Keratinocyte (primary cell): ENCODE measurements at places on chromosomes 2 and 18. TPM values are rescaled to one million over a fixed set of nuclear protein-coding genes. Genes with fewer than 3 reads are reported as not detected.

DNA sequence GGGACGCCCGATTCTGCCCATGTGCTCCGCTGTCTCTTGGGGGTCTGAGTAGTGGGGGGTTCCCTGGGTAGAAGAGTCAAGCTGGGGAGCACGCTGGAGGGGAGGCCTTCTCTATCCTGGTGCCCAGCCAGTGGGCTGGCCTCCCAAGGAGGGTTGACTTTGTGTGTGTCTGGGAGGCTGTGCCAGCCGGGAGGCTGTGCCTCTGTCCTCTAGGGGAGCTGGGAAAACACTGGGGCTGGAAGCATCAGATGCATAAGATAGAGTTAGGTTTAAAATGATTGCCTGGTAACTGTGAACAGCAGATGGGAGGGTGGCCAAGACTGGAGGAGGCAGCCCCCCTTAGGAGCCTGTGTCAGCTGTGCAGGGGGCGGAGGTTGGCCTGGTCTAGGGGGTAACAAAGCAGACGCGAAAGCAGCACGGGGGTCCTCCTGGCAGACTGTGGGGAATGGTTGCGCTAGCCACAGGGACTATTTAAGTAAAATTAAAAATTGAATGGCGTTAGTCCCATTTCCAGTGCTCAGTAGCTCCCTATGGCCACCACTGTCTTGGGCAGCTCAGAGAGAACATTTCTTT lies 1.3 kb downstream of the ING5 start:
- peak overlapping the region; percentile 58 for H3K27ac ChIP-seq
- H3K36me3 ChIP-seq = peaks cover 4% of the 10 kb centered on the region
- DNase-seq = no peak
- peak overlapping the region; percentile 85 for H3K4me3 ChIP-seq
- H3K27me3 ChIP-seq = no peaks in the 10 kb centered on the region

GRCh38 chr18:3704556-3705344 lies 254.8 kb downstream of the TGIF1 start:
- no peak overlapping the region for H3K27ac ChIP-seq
- no peak overlapping the region for H3K4me3 ChIP-seq
- no peak for DNase-seq
- H3K36me3 ChIP-seq = no peaks in the 10 kb centered on the region
- no peaks in the 10 kb centered on the region for H3K27me3 ChIP-seq

GRCh38 chr2:120133572-120134244 lies 89.5 kb downstream of the TMEM185B start:
- no peak overlapping the region for H3K4me3 ChIP-seq
- peak overlapping the region; percentile 37 for H3K27ac ChIP-seq
- no peak for DNase-seq
- no peaks in the 10 kb centered on the region for H3K36me3 ChIP-seq
- H3K4me1 ChIP-seq = peaks cover 17% of the 10 kb centered on the region

DNA sequence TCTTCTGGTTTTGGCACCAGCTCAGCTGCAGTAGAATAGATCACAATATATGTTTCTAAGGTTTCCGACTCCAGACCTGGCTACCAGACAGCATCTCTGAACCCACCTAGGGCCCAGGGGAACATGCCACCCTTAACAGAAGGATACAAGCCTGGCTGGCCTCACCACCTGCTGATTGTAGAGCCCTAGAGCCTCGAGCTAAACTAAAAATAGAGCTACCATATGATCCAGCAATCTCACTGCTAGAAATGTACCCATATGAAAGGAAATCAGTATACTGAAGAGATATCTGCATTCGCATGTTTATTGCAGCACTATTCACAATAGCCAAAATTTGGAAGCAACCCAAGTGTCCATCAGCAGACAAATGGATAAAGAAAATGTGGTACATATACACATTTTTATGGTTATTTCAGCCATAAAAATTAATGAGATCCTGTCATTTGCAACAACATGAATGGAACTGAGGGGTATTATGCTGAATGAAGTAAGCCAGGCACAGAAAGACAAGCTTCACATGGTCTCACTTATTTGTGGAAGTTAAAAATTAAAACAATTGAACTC lies 242.4 kb upstream of the SLC39A10 start:
- no peak overlapping the region for H3K27ac ChIP-seq
- H3K4me3 ChIP-seq = no peak overlapping the region
- no peaks in the 10 kb centered on the region for H3K36me3 ChIP-seq
- no peaks in the 10 kb centered on the region for H3K4me1 ChIP-seq

- no peaks in the 10 kb centered on the region for H3K36me3 ChIP-seq
- no peak for DNase-seq
- no peak overlapping the region for H3K27ac ChIP-seq
- H3K4me1 ChIP-seq = peaks cover 5% of the 10 kb centered on the region
- no peak overlapping the region for H3K4me3 ChIP-seq
These were observed 95.9 kb downstream of the KCNF1 start for GRCh38 chr2:11007331-11008264.

GRCh38 chr2:84338069-84338468 lies 121.0 kb downstream of the SUCLG1 start:
- H3K36me3 ChIP-seq = no peaks in the 10 kb centered on the region
- DNase-seq = no peak
- no peaks in the 10 kb centered on the region for H3K27me3 ChIP-seq
- H3K4me1 ChIP-seq = no peaks in the 10 kb centered on the region

DNA sequence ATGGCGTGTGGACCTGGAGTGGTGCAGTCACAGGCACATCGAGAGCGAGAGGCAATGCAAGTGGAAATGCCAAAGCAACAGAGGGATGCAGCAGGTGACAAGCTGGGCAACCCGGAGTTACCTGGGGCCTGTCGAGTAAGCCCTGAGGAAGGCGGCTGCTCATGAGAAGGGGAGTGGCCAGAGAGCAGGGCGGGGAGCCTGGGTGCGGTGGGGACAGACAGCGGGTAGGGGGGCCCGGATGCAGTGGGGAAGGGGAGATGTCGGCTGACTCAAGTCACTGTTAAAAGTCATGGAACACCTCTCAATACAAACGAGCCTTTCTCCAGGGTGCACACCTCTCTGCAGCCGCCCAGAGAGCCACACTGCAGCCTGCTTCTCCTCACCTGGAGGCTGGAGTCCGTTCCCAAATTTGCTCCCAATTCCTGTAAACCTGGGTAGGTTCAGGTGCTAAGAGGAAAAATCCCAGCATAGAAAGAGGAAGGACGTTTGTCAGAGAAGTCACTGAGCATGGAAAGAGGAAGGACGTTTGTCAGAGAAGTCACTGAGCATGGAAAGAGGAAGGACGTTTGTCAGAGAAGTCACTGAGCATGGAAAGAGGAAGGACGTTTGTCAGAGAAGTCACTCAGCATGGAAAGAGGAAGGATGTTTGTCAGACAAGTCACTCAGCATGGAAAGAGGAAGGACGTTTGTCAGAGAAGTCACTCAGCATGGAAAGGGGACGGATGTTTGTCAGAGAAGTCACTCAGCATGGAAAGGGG lies 71.7 kb upstream of the TWIST2 start:
- no peak overlapping the region for H3K27ac ChIP-seq
- H3K4me3 ChIP-seq = no peak overlapping the region
- DNase-seq = no peak
- no peaks in the 10 kb centered on the region for H3K4me1 ChIP-seq
- peaks cover 3% of the 10 kb centered on the region for H3K27me3 ChIP-seq

DNA sequence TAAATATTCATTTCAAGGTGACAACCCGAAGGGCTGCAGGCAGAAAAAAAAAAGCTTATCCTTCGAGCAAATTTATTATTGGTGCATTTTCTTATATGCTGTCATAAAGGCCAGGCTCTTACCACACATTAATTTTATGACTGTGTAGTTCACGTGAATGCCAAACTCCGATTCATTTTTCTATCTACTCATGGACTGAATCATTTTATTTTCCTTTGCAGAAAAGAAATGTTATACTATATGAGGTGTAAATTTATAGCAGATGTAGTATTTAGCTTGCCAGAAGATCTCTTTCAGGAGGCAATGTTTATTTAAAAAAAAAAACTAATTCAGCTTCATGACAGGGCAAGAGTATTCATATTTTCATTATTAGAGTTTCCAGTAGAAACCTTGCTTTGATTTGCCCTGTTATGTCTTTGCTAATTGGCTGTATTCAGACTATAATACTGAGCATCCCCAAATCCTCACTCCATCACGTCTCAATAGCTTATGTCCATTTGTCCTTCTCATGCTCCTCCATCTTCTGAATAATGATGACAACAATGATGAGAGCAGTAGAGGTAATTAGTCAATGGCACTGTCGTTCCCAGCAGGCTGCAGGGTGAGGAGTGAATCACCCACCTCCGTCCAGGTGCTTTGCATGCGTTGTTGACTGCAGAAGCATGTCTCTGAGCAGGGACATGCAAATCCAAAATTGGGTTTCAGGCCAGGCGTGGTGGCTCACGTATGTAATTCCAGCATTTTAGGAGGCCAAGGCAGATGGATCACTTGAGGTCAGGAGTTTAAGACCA lies 101.1 kb upstream of the RAB12 start:
- H3K27ac ChIP-seq = no peak overlapping the region
- H3K4me3 ChIP-seq = no peak overlapping the region
- no peaks in the 10 kb centered on the region for H3K4me1 ChIP-seq
- H3K36me3 ChIP-seq = no peaks in the 10 kb centered on the region
- no peak for DNase-seq

DNA sequence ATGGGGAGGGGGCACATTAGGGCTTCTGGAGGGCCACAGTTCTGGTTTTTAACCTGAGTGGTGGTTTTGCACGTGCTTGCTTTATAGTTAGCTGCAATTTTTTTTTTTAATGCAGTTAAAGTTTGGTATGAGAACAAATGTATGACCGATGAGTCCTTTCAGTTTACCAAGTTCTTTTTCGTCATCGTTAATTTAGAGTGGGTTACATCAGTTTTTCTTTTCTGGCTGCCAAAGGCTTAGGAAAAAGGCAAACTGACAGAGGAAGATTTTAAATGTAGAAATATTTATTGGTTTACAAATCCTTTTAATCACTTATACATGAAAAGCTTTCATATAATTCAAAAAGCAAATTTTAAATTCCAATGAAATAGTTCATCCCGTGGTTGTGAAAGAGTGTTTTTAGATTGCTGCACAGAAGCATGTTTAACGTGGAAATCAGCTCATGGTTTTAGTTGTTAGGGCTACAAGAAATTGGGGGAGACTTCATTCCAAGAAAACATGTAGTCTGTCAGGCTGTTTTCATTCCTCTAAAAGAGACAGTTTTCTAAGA lies 82.9 kb downstream of the MSH2 start:
- H3K27me3 ChIP-seq = no peaks in the 10 kb centered on the region
- no peaks in the 10 kb centered on the region for H3K36me3 ChIP-seq
- H3K4me1 ChIP-seq = peaks cover 23% of the 10 kb centered on the region
- no peak overlapping the region for H3K27ac ChIP-seq
- H3K4me3 ChIP-seq = no peak overlapping the region

GRCh38 chr2:187500585-187501359 lies 52.7 kb upstream of the CALCRL start:
- H3K4me3 ChIP-seq = no peak overlapping the region
- H3K4me1 ChIP-seq = no peaks in the 10 kb centered on the region
- no peaks in the 10 kb centered on the region for H3K36me3 ChIP-seq
- H3K27ac ChIP-seq = no peak overlapping the region

Gene CRYGC
- not detected in 3 replicates for polyA plus RNA-seq

Gene DSG3
- polyA plus RNA-seq = 172 to 488 TPM (median 259 TPM) in 3 replicates

Gene CYP26B1
- polyA plus RNA-seq = 0.75 to 1.8 TPM (median 1.2 TPM) in 3 replicates
